ENCODE measurements at places on chromosomes 3 and 15.

DNA sequence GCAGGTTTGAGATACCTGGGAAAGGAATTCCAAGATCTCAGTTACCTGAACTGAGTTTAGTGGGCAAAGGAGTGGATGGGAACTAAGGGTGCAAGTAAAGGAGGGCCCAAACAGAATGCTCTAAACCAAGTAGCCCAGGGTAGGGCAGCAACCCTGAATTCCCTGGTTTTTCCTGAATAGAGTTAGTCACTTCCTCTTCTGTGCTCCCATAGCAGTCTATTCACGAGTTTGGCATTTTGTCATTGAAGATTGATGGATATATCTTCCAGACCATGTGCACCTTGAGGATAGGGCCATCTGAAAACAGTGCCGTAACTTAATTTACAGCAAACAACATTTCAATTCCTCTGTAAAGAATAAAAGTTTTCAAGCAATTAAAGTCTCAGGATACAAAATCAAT lies 18.5 kb upstream of the PTX3 start:
- no peaks in the 10 kb centered on the region for H3K36me3 ChIP-seq
- H3K4me3 ChIP-seq = no peak overlapping the region
- no peaks in the 10 kb centered on the region for H3K4me1 ChIP-seq
- no peaks in the 10 kb centered on the region for H3K27me3 ChIP-seq

- H3K36me3 ChIP-seq = no peaks in the 10 kb centered on the region
- no peaks in the 10 kb centered on the region for H3K27me3 ChIP-seq
- peak overlapping the region; percentile 73 for H3K27ac ChIP-seq
- DNase-seq = peak; percentile 57
These were observed 60.5 kb upstream of the KLF13 start for GRCh38 chr15:31265871-31266711.

DNA sequence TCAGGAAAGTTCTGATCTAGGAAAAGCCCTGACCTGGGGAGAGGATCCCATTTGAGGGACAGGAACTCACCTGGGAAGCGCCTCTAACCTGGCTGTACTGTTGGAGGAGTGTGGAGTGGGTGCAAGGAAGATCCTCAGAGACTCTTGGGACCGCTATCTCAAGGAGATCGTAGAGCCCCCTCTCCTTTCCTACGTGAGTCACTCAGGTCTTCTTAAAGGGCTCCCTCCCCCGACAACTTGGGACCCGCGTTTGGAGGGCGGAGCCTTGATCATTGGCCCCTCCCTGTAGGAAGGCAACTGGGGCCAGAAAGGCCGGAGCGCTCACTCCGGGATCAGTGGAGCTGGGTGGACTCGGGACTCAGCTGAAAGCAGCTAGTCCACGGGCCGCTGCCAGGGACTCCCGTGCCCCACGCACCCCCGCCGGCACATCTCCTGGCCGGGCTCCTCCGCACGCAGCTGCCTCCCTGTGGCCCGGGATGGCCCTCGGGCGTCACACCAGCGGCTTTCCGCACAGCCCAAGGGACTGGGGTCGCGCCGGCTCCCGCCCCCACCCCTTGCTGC lies 520 bp downstream of the SLC26A6 start:
- H3K4me3 ChIP-seq = peak overlapping the region; percentile 84
- DNase-seq = peak; percentile 18
- H3K4me1 ChIP-seq = peaks cover 7% of the 10 kb centered on the region
- no peaks in the 10 kb centered on the region for H3K27me3 ChIP-seq

DNA sequence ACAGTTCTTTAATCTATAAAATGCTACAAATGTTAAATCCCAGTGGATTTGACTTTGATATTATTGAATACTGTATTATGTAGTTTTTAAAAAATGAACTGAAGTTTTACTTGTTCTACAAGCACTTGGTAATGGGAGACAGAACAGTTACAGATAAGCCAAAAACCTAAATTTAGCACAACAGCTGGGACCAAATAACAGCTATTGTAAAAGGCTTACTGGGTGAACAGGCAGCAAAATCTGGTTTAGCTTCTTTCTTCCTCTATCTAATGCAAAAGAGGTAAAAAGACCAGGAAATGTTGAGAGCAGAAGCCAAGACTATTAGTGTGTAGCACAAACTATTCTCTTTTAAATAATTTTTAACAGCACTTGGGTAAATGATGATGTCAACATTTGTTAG lies 1.6 kb upstream of the ATOSA start:
- DNase-seq = no peak
- peaks cover 4% of the 10 kb centered on the region for H3K36me3 ChIP-seq
- H3K27me3 ChIP-seq = no peaks in the 10 kb centered on the region
- H3K4me1 ChIP-seq = peaks cover 16% of the 10 kb centered on the region

DNA sequence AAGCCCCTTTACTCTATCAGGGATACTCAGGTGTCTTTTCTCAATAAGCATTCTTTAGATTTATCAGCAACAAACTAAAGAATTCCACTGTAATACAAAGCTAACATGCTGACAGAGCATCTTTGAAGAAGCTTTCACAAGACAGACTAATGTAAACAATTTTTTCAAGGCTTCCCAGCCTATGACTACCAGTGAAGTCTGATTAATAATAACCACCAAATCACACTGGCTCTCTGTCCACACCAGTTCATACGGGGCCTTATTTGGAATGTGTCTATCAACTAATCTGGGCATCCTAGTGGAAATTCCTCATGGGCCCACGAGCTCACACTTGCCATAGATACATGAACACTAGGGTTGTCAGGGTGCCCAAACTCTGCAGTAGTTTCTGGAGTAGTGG lies 84.5 kb downstream of the EFL1 start:
- H3K36me3 ChIP-seq = no peaks in the 10 kb centered on the region
- H3K27me3 ChIP-seq = no peaks in the 10 kb centered on the region
- no peak overlapping the region for H3K4me3 ChIP-seq
- no peak for DNase-seq
- H3K4me1 ChIP-seq = no peaks in the 10 kb centered on the region

- H3K4me3 ChIP-seq = no peak overlapping the region
- DNase-seq = no peak
- H3K27me3 ChIP-seq = no peaks in the 10 kb centered on the region
- no peaks in the 10 kb centered on the region for H3K36me3 ChIP-seq
These were observed 27.4 kb downstream of the SRGAP3 start for GRCh38 chr3:9222049-9222448.

GRCh38 chr3:157099326-157100095 lies 60.4 kb downstream of the CCNL1 start:
- H3K4me1 ChIP-seq = no peaks in the 10 kb centered on the region
- no peak overlapping the region for H3K4me3 ChIP-seq
- H3K27me3 ChIP-seq = no peaks in the 10 kb centered on the region
- H3K27ac ChIP-seq = no peak overlapping the region

GRCh38 chr3:72573051-72573450 lies 275.2 kb downstream of the SHQ1 start:
- no peaks in the 10 kb centered on the region for H3K4me1 ChIP-seq
- no peaks in the 10 kb centered on the region for H3K36me3 ChIP-seq
- H3K27me3 ChIP-seq = no peaks in the 10 kb centered on the region
- H3K4me3 ChIP-seq = no peak overlapping the region

DNA sequence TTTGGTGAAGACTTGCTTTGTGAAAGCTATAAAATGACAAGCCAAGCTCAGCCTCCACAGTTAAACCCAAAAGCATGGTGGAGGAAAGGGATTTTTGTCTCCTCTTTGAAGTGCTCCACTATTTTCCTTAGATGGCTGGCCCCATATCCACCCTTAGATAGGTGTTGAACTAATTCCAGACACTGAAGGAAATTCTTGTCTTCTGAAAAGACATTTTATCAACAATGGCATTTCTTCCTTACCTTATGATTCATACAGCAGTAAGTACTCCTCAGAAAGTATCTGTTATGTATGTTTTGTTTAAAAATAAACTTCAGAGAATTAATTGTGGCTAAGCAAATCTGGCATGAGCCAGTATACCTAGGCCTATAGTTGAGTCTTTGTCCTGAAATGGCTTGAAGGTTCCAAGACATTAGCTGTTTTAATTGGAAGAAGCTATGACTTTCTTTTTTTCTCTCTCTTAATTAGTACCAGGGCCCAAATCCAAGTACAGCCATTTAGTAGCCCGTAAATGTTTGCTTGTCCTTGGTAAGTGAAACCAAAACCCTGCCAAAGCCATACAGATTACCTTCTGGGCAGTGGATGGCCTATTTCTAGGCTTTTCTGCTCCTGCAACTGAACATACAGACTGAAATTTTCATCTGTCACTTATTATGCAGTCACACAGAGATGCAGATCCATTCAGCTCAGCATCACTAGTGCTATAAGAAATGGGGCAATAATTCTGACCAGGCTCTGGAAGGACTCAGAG lies 5.1 kb upstream of the BFSP2 start:
- no peak for DNase-seq
- no peak overlapping the region for H3K27ac ChIP-seq
- H3K4me3 ChIP-seq = no peak overlapping the region
- no peaks in the 10 kb centered on the region for H3K27me3 ChIP-seq

DNA sequence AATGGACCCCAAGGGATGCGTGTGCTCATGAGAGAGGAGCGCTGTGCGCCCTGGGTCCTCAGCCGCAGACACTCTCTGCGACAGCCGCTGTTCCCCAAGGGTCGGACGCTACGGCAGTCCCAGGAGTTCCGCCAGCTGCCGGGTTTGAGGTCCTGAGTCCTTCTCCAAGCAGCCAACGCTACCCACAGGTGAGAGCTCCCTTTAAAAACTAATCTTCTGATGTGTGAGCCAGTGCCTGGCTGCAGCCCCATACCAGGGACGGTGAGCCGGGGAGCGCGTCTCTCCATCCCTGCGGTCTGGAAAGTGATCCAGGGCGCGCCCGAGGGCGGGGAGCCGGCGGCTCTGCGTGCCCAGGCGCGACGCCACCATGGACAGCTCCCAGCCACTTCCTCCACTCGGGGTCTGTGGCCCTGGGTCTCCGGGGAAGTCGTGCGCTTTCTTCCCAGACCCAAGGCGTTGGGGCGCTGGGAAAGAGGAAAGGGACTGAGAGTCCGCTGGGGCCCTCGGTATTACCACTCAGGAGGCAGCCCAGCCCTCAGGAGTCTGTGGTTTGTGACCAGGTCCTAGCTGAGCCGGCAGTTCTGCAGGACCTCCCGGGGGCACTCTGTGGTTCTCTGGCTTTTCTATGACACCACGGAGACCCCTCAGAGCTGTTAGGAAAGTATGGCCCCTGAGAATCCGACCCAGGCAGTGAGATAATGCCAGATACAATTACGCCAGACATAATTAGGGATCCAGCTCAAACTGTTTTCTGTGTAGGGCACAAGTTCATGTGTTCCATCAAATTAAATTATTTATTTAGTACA lies 1.4 kb downstream of the CEMIP start:
- H3K27ac ChIP-seq = no peak overlapping the region
- no peaks in the 10 kb centered on the region for H3K36me3 ChIP-seq
- peaks cover 7% of the 10 kb centered on the region for H3K4me1 ChIP-seq
- H3K27me3 ChIP-seq = peaks cover 28% of the 10 kb centered on the region
- no peak overlapping the region for H3K4me3 ChIP-seq

GRCh38 chr3:148280623-148281242 lies 417.0 kb upstream of the AGTR1 start:
- no peaks in the 10 kb centered on the region for H3K27me3 ChIP-seq
- no peak overlapping the region for H3K27ac ChIP-seq
- H3K4me3 ChIP-seq = no peak overlapping the region
- H3K4me1 ChIP-seq = no peaks in the 10 kb centered on the region

GRCh38 chr15:67172172-67172571 lies 82.3 kb downstream of the AAGAB start:
- no peak overlapping the region for H3K4me3 ChIP-seq
- peaks cover 59% of the 10 kb centered on the region for H3K36me3 ChIP-seq
- DNase-seq = no peak
- H3K4me1 ChIP-seq = peaks cover 3% of the 10 kb centered on the region

DNA sequence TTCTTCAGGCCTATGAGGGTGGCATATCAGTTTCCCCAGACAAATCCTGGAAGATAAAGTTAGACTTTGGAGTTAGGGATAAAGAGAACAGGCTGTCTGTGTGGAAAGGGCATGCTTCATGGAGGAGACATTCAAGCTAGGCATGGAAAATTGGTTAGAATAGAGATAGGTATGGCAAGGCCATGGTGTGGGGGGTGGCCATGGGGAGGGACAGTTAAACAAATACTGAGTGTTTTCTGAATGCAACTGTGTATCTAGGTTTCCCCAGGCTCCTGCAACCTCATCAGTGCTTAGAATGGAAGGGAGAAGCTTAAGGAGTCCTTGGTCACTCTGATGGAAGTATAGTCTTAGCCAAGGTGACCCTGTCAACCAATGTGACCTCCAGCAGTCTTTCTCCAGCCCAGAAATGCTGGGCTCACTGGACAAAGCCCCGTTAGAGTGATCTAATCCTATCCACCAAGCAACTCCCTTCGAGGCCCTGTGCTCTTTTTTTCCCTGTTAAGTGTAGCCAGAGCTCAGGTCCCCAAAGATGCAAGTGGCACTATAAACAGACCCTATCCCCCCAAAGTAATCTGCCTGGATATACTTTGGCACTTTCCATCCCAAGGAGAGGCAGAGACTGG lies 5.5 kb upstream of the PKM start:
- no peaks in the 10 kb centered on the region for H3K27me3 ChIP-seq
- H3K36me3 ChIP-seq = peaks cover 15% of the 10 kb centered on the region
- H3K27ac ChIP-seq = no peak overlapping the region
- H3K4me3 ChIP-seq = no peak overlapping the region
- DNase-seq = no peak
- H3K4me1 ChIP-seq = peaks cover 29% of the 10 kb centered on the region

GRCh38 chr3:171088964-171089754 lies 62.6 kb upstream of the SLC2A2 start:
- H3K36me3 ChIP-seq = peaks cover 61% of the 10 kb centered on the region
- no peak overlapping the region for H3K4me3 ChIP-seq
- H3K4me1 ChIP-seq = no peaks in the 10 kb centered on the region

- no peaks in the 10 kb centered on the region for H3K4me1 ChIP-seq
- no peaks in the 10 kb centered on the region for H3K27me3 ChIP-seq
- DNase-seq = no peak
- no peak overlapping the region for H3K4me3 ChIP-seq
These were observed 374.1 kb upstream of the TBL1XR1 start for GRCh38 chr3:177571271-177571943.

DNA sequence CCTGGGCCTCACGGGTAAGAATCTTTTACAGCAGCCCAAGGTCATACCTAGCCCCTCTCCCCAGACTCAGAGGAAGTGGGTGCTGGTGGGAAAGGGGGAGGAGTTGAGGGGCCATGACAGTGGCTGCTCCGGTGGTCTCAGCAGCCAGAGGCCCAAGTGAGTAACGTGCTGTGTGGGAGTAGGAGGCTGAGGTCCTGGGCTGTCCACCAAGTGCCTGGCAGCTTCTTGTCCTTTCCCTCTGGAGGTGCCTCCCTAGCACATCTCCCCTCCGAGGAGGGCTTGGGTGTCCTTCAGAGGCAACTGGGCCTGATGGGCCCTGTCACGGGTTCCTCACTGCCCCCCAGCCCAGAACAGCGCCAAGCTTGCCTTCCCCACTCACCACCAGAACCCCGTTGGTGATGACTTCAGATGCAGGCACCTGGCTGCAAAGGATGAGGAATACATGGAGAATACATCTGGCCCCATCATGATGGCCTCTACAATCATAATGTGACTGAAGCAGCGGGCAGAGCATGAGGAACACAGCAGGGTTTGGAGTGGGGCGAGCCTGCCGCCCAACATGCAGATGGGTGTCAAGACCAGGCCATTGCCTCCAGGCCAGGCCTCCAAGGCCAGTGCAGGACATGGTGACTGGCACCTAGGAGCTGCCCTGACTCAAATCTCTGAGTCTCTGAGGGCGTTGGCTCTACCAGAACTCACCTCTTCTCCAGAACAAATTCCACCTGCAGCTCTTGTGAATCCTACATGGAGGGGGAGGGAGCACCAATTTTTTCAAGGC lies 3.3 kb downstream of the PLA2G4F start:
- no peaks in the 10 kb centered on the region for H3K4me1 ChIP-seq
- DNase-seq = no peak
- H3K27ac ChIP-seq = no peak overlapping the region
- H3K27me3 ChIP-seq = no peaks in the 10 kb centered on the region
